ENCODE measurements at places on chromosomes 11 and 22.

DNA sequence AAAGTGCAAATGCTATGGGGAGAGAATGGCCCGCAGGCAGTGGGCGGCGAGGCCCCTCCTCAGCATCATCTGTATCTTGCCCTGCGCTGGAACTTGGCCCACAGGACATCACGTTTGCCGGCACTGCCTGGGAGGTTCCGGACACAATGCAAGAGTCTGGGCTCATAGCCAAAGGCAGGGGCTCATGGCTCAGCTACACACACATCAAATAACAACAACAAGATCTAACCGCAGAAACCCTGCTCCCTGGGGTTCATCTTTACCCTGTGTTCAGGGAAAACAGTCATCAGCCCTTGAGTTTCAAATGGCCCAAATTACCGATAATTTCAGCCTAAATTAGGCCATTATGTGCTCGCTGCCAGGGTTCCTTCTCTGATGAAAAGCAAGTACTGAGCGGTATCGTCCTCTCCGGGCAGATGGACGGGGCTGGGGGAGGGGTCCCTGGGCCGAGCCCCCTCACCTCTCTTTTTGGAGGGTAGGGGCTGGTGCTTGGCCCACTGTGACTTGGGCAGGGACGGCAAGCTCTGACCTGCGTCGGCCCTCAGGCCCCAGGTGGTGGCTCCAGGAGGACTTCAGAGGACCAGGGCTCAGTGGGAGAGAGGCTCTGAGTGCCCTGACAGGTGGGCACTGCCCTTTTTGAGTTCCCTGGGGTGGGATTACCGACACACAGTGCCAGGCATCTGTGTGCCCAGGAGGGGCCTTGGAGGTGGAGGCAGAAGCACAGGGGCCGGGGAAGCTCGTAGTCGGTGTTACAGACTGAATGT lies 25.0 kb upstream of the GAL start:
- DNase-seq: no peak

DNA sequence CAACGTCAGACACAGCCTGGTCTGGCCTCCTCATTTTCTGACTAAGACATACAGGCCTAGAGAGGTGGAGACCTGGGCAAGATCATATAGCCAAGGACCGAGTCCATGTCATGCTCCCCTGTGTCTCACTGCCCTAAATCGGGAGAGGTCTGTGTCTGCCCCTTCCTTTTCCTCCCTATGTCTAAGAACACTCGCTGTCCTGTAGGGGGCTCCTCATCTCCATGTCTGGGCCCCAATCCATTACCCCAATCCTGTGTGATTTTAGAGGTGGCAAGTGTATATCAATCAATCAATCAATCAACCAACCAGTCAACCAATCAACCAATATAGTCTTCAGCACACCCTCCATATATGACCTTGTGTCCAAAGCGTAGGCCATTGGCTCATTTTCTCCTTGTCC lies 125.7 kb downstream of the KIRREL3 start:
- no peak for DNase-seq

GRCh38 chr22:36929621-36930020 lies 16.2 kb downstream of the CSF2RB start:
- no peak for DNase-seq

DNA sequence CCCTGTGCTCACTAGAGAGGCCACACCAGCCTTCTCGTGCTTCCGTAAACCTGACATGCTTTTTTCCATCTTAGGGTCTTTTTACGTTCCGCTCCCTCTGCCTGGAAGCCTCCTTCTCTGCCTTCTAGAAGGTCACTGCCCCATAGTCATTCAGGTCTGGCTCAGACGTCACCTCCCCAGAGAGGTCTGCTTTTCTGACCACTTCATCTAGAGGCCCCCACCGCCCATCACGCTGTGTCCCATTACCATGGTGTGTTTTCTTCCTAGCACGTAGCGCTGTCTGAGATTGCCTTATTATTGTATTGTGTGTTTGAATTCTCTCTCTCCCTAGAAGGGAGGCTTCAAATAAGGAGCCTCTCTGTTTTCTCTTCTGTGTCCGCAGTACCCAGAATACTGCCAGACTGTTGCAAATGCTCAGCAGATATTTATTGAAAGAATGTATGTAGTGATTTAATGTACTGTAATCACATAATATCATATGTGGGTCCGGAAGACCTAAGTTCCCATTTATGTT lies 10.0 kb downstream of the TAB1 start:
- no peak for DNase-seq

GRCh38 chr11:95519912-95520311 lies 269.7 kb downstream of the FAM76B start:
- DNase-seq: no peak

DNA sequence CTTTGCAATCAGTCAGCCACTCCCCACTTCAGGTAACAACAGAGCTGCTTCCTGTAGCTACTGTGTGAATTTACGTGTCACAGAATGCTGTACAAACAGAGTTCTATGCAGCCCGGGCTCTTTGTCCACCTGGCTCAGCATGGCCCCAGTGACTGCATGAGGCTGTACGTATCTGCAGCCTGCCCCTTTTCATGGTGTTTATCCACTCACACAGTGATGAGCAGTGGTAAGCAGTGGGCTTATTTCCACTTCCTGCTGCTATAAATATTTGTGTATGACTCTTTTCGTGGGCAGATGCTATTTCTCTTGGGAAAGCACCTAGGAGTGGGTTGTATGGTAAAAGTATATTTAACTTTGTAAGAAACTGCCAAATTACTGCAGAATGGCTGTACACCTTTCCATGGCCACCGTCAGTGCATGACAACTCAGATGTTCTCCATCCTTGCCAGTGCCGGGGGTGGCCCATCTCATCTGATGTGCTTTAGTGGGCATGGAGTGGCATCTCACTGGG lies 43.3 kb downstream of the MYEOV start:
- DNase-seq: no peak

GRCh38 chr11:99505831-99506230 lies 485.1 kb downstream of the CNTN5 start:
- DNase-seq: no peak

GRCh38 chr11:132549561-132549960 lies 982.7 kb downstream of the OPCML start:
- DNase-seq: no peak

- no peak for DNase-seq
Measured at GRCh38 chr22:42645938-42646568, 3.1 kb downstream of the CYB5R3 start.

GRCh38 chr11:96037405-96037949 lies 113.6 kb upstream of the MTMR2 start:
- no peak for DNase-seq

GRCh38 chr11:46149342-46149741 lies 28.1 kb upstream of the PHF21A start:
- DNase-seq: no peak

- no peak for DNase-seq
Measured at GRCh38 chr11:104926771-104927611, 28.7 kb upstream of the CASP12 start.

DNA sequence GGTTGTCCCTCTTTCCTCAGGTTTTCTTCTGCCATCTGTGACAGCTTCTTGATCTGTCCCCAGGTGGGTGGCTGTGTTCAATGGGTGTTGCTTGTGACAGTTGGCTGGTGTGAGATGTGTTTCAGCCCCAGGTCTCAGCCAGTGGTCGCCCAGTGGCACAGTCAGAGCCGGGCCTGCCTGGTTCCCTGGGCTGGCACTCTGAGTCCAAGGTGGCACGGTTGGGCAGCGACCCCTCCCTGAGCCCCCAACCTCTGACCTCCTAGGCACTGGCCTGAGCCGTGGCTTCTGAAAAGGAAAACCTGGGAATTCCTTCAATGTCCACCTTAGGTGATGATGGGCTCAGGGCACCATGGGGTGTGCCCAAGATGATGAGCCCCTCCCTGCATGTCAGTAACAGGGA lies 14.0 kb upstream of the PRODH start:
- no peak for DNase-seq

DNA sequence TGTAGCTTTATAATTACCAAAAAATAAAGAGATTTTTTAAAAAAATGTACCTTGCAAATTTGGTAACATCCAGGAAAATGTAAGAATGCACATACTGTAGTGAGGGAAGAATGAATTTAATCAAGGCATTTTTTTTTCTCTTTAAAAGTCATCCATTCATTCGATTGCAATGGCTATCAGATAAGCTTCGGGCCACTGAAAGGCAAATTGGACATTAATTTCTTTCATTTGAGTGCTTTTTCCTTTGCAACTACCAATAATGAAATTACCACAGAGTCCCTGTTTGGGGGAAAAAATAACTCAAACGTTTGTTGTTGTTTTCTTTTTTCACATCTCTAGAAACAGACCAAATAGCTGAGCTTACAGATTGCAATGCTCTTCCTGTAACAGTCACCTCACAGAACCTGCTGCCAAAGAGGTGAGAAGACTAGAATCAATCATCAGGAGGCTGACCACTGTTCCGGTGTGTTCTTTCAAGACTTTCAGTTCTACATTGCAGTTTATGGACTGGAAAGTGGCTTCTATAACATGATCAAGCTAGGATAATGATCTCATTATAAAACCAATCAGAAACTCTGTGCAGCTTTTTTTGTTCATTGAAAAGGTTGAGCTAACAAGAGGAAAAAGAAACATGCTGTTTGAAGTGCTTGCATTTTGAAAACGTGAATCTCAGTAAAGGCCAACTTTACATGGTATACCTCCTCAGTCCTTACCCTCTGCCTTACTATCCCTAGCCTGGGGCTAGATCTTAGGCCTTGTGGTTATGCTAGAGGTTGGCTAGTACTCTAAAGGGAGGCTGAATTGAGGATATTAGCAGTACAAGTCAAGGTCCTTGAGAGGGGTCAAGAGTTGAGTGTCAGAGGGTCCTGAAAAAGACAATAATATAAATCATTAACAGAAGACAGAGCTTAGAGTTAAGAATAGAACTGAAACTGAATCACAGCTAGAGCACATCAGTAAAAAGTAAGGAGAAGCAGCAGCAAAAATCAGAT lies 1276.1 kb downstream of the LRRC4C start:
- no peak for DNase-seq

Data from T-cell (primary cell).